HS-5 (cell line): ENCODE measurements at places on chromosomes 1 and 21.

- no peak for DNase-seq
These were observed 89.1 kb downstream of the SSBP3 start for GRCh38 chr1:54317084-54317483.

GRCh38 chr21:25813917-25814316, 79.1 kb downstream of the GABPA start:
- no peak for DNase-seq

DNA sequence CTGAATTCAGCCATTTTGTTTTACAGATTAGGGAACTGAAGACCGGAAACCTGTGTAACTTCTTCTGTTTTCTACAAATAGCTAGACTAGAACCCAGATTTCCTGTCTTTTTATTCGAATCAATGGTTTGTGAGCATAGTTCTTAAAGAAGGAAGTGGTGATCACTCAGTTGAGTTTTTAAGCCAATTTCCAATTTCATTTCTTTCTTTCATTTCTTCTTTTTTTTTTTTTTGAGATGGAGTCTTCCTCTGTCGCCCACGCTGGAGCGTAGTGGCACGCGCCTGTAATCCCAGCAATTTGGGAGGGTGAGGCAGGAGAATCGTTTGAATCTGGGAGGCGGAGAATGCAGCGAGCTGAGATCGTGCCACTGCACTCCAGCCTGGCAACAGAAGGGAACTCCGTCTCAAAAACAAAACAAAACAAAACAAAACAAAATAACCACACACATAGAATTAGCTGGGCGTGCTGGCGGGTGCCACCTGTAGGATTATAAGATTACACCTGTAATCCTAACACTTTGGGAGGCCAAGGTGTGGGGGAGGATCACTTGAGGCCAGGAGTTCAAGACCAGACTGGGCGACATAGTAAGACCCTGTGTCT, 3.0 kb upstream of the MDM4 start:
- no peak for DNase-seq

DNA sequence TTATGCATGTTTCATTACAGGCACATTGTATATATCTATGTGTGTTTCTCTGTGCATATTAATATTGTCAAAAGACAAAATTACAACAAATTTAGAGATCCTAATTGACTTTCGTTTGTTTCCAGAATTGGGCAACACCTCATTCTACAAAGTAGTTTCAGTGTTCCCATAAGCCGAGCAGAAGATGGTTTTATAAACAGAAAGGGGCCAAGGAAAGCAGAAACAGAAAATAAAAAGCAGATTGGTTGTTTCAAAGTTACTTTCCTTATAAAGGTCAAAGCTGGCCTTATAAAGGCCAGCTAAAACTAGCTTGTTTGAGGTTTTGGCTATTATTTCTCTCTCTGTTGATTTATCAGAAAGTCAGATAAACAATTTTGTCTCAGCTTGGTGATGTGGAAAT, 116.2 kb upstream of the FGGY start:
- DNase-seq = no peak

GRCh38 chr1:58592522-58593134, 15.6 kb upstream of the TACSTD2 start:
- DNase-seq = peak; percentile 85

DNA sequence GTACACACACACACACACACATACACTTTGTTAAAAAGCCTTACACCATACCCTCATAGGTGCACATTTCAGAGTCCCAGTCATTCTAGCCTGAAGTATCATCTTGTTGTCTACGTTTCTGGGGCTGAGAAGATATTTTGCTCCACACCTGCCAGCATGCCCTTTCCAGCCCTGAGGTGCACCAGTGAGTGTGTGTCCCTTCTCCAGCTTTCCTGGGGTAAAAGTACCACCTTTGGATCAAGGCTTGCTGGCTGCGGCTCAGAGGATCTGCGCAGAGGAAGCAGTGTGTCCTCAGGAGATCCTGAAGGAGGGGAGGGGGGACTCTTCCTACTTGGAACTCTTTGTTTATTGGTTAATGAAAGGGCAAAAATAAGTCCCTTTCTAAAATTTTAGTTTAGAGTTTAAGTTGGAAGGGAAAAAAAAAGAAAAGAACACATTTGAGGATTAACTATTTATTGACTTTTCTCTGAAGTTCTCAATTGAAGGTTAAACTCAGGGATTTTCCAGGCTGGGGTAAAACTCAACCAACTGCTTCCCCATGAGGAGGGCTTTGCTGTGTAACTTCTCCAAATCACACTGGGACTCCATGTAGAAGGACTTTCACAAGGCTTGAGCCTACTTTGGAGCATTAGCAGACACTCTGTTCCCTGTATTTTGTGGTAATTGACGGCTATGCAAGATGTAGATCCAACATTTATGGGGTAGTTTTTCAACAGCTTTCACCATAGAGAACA, 200.3 kb upstream of the SGIP1 start:
- DNase-seq = no peak

DNA sequence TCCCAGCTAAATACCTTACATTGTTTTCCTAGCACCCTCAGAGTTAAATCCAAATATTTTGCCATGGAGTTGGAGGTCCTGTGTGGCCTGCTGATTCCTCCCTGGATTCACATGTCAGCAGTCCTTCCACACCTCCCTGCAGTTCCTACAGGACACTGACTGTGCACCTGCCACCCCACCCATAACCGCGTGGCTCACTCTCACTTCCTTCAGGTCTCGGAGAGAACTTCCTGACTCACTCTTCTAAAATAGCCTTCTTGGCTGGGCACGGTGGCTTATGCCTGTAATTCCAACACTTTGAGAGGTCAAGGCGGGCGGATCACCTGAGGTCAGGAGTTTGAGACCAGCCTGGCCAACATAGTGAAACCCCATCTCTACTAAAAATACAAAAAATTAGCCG, 8.4 kb upstream of the CAMTA1 start:
- no peak for DNase-seq

GRCh38 chr21:31752352-31752751, 20.4 kb upstream of the SCAF4 start:
- DNase-seq = peak; percentile 53

- no peak for DNase-seq
These were observed 119.0 kb upstream of the USH2A start for GRCh38 chr1:216542263-216542662.

- DNase-seq = no peak
These were observed 8.3 kb downstream of the CYB5RL start for GRCh38 chr1:54191525-54191924.

DNA sequence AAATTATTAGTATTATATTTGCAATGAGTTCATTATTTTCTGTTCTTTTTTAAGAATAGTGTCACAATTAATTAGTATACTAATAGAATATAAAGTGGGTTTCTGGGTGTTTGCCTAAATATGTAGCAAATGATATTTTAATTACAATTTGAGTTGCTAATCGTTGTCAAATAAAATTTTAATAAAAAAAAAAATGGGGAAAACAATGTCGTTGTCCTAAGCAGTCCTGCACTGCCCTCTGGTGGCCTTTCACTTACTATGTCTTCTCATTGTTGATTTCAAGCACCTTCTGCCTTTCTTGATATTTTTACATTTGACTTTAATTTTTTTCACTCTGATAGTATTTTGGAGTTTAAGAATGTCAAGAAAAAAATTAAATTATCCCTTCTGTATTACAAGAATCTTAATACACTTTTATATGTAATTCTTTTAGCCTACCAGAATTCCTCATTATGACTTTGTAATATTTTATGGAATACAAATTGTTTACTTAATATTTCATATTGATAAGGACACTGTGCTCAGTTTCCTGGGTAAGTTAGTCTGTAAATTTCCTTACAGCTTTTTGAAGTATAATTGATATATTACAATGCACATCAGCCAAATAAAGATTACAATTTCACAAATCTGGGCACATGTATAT, 104.5 kb upstream of the FMN2 start:
- DNase-seq = no peak

DNA sequence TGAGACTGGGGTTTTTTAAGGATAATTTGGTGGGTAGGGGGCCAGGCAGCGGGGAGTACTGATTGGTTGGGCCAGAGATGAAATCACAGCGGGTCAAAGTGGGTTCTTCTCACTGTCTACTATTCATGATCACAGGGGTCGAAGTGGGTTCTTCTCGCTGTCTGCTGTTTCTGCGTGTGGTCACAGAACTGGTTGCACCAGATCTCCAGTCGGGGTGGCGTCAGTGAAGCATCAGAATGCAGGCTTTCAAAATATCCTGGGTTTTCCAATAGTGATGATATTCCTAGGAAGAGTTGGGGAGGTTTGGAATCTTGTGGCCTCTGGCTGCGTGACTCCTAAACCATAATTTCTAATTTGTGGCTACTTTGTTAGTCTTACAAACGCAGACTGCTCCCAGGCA, 45.1 kb downstream of the TRPM2 start:
- no peak for DNase-seq

GRCh38 chr21:37896788-37897187, 19.5 kb downstream of the KCNJ6 start:
- no peak for DNase-seq

- DNase-seq = no peak
These were observed 35.6 kb downstream of the WLS start for GRCh38 chr1:68196676-68197075.

GRCh38 chr1:23673086-23673813, 18.4 kb upstream of the RPL11 start:
- peak; percentile 37 for DNase-seq
